ENCODE measurements at places on chromosomes 1 and 21.
A peak's percentile ranks its signal among the peaks of the same experiment; 100 is the strongest.

DNA sequence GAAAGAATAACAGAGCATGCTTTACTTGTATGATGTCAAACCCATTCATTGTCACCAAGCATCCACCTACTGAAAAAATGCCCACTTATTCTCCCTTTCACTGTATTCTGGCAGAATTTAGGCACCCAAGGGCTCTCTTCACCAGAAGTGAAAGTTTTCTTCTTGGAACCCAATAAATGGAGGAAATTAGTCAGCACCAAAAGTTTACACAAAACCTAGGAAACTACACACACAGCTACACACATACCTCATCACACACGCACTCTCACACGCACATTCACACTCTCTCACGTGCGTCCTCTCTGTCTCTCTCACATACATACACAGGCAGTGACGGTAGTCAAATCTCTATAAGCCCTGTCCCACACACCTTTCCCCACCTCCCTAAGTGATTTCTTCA lies 37.6 kb downstream of the MCOLN2 start:
- no peak for ATAC-seq

DNA sequence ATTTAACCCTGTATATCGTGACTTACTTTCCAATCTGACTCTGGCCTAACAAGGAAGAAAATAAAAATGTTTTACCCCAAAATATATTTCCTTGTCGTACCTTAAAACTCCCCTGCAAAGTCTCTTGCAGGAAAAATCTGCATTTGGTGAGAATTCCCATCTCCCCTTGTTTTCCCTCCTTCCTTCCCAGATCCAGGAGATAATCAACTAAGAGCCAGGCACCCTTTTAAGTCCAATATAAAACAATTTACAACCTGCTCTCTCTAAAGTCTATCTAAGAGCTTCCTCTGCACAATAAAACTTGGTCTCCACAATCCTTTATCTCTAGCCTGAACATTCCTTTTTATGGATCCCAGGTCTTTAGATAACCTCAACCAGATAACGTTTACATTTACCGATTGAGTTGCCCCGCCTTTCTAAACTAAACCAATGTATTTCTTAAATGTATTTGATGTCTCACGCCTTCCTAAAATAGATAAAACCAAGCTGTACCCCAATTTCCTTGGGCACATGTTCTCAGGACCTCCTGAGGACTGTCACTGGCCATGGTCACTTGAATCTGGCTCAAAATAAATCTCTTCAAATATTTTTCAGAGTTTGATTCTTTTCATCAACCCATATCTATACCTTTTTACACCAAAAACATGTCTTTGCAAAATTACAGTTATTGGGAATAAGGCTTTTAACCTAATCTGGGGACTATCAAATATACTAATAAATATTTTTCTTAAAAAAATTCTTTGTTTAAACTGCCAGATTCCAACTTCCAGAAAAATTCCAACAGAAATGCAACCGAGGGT lies 993 bp downstream of the DDX59 start:
- no peak for ATAC-seq

DNA sequence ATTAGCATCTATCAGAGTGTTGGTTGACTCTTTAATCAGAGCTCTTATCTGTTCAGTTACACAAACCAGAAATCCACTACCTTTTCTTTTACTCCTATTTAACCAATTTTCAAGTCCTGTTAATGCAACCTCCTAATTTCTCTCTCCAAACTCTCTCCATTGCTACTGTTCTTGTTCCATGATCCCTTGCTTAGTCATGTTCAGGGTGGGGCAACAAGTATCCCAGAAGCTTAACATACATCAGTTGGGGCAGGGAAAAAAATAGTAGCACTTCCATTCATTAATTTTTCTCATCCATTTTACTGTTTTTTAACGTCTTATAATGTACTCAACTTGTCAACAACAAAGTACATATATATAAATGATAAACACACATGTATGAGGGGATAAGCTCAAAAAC lies 111.2 kb upstream of the LBR start:
- ATAC-seq, result peak; percentile 51

- no peak for ATAC-seq
These were observed 56.6 kb downstream of the RPS6KC1 start for GRCh38 chr1:213107613-213108012.
